NCI-H187 treated with DMSO at 0.1 percent for 48 hours (cell line): ENCODE measurements at places on chromosomes 1 and 21.

GRCh38 chr1:240413732-240414131, 198.2 kb downstream of the GREM2 start:
- no peak for DNase-seq

DNA sequence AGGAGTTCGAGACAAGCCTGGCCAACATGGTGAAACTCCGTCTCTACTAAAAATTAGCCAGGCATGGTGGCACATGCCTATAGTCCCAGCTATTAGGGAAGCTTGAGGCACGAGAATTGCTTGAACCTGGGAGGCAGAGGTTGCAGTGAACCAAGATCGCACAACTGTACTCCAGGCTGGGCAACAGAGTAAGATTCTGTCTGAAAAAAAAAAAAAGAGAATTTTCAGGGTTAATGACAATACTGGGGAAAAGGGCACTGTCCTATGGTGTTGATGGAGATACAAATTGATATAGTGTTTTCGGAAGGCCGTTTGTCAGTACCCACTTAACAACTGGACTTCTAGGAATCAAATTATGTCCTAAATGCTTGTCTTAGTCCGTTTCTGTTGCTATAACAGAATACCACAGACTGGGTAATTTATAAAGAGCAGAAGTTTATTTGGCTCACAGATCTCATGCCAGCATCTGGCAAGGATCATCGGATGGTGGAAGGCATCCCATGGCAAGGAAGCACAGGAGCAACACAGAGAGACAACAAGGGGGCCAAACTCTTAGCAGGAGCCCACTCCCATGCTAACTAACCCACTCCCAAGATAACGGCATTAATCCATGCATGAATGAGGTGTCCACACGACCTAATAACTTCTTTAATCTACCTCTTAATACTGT, 41.3 kb downstream of the ZBTB8A start:
- DNase-seq = no peak

GRCh38 chr1:53733447-53733931, 5.5 kb downstream of the GLIS1 start:
- DNase-seq = no peak

- no peak for DNase-seq
Observed at GRCh38 chr1:210301615-210302000, 27.1 kb upstream of the HHAT start.

DNA sequence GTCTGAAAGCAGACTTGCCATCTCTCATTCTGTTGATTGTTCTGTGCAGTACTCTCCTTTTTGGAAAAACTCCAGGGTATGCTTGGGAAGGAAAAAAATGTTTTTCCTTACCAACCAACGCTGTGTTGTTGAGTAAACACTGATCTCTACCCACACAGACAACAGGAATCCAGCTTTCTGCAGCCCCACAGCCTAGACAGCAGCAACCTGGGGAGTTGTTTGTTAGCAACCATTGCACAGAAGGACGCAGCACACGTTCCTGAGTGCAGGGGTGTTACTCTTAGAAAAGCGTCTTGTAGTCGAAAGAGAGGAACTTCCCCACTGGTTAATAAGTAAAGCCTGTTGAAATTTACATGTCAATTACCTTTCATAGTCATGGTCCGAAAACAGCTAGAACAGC, 56.6 kb downstream of the SMYD2 start:
- DNase-seq = no peak

- DNase-seq = no peak
Observed at GRCh38 chr1:164320790-164321731, 237.9 kb upstream of the PBX1 start.

GRCh38 chr1:28886731-28887418, 27.5 kb upstream of the EPB41 start:
- DNase-seq = no peak

GRCh38 chr1:39089931-39090521, 63.9 kb downstream of the NDUFS5 start:
- DNase-seq = no peak

GRCh38 chr1:94579876-94580294, 38.3 kb upstream of the F3 start:
- no peak for DNase-seq

DNA sequence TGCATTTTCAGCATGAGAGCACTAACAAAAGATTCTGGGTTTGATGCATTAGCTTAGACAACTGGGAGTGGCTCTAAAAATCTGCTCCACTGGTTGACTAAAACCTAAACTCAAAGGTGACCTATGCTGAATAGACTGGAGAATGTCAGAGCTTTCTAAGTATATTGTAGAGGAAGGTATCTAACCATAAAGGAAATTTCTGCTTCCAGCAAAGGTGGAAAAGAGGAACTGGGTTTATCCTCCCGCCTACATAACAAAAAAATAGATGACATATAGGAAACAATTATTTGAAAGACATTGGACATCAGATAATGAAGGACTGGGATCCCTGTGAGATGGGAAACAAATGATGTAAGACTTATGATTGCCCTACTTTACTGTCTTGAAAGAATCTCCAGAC, 35.8 kb upstream of the CR2 start:
- no peak for DNase-seq

DNA sequence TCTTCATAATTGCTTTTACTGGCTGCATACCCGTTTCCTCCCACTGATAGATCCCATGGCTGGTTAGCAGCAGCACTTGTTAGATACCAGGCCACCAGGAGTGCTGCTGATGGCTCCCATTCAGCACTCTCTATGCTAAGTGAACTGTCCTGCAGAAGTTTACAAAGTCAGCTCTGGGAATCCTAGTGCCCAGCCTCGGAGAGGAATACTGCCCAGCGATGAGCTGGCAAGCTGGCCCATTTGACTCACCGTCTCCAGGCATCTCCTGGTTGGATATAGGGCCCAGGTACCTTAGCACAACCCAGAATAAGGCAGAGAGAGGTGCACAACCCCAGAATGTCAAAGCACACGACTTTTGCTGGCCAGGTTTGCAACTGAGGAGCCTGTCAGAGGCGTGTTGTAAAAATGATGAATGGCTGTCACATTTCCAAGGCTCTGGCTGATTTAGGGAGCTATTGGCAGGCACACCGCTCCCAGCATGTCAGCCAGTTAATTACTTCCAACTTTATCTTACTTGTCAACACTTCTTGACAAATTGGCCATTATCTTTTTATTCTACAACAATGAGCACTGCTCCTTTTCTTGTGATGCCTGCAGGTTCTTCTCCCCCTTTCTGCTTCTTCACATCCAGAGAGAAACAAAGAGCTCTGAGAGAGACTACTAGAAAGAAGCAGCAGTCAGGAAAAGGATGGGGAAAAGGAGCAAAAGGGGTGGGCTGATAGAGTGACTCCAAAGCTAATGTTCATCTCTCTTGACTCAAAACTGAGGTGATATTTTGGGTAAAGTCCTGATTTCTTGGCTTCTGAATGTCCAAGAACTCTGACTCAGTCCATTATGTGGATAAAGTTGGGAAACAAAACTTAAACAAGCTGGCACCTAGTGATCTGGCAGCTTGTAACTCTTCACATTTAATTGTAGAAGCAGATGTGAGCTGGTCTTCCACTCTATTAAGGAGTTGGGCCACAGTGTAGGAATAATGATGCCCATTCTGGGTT, 10.8 kb upstream of the ANGPTL7 start:
- no peak for DNase-seq

- no peak for DNase-seq
Observed at GRCh38 chr1:48249868-48250267, 27.4 kb downstream of the SLC5A9 start.

DNA sequence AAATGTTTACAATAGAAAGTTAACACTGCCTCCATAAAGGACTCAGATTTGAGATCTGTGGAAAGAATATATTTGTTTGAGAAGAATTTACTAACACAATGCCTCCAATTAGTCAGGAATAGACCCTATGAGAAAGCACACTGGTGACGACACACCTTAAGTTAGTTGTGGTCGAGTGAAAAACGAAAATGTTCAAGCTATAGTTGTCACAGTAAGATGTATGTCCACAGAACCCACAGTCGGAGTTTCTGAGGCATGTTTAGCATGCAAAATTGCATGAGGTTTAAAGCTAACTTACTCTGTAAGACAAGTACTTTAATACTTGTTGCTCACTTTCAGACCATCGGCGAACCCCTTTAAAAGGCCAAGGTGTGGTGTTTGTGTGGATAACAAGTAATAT, 69.9 kb upstream of the SIPA1L2 start:
- DNase-seq = no peak

DNA sequence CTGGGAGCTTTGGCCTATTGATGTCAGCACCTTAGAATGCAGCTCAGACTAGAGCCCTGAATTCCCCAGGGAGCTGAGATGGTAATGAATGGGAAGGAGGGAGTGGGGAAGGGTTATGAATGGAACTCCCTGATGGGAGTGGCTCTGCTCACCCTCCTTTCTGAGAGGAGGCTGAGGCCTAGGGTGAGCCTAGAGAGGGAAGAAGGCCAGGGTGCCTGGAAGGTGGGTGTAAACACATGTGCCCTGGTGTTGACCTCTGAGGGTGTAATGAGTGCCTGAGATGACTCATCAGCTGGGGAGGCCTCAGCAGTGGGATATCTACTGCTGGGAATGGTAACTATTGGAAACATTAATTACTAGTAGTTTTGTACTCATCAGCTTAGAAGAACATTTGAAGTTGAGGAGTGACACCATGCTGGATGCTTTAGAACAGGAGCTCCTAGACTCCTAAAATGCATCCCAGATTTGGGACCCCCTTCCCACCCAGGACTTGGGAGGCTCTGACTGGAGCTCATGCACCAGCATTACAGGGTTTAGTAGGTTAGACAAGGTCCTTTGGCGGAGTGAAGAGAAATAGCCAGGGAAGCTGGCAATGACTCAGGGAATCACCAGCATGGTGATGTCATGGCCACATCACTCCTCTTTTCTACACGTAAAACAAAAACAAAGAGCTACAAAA, 16.0 kb upstream of the PIGV start:
- no peak for DNase-seq

DNA sequence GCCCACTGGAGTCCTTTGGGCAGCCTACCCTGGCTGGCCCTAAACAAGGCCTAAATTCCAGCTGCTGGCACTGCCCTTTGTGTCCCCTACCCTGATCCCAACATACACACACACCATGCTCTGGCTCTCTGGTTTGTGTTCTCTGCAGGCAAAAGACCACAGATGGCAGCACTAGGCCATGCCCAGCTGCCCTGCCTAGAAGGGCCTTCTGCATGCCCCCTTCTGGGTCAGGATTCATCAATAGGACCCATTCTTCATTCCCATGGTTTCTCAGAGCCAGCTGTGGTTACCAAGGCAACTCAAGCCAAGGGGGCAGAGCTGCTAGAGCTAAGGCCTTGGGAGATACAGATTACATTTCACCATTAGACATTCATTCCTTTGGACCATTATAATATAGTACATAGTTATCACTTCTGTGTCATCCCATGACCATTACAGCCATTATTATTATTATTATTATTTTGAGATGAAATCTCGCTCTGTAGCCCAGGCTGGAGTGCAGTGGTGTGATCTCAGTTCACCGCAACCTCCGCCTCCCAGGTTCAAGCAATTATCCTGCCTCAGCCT, 17.5 kb downstream of the ASAP3 start:
- DNase-seq = no peak

DNA sequence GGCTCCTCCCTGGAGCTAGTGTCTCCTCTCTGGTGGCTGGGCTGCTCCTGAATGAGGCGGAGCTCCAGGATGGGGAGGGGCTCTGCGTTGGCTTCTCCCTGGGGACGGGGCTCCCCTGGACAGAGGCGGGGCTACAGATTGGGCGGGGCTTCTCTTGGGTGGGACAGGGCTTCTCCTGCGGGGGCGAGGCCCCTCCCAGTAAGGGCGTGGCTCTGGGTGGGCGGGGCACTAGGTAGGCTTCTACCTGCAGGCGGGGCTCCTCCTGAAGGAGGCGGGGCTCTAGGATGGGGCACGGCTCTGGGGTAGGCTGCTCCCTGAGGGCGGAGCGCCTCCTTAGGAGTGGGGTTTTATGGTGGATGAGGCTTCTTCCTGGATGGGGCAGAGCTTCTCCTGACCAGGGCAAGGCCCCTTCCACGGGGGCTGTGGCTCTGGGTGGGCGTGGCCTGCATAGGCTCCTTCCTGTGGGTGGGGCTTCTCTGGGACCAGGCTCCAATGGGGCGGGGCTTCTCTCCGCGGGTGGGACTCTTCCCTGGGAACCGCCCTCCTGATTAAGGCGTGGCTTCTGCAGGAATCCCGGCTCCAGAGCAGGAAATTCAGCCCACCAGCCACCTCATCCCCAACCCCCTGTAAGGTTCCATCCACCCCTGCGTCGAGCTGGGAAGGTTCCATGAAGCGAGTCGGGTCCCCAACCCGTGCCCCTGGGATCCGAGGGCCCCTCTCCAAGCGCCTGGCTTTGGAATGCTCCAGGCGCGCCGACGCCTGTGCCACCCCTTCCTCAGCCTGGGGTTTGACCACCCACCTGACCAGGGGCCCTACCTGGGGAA, 22.7 kb upstream of the ARF1 start:
- DNase-seq = peak; percentile 36

DNA sequence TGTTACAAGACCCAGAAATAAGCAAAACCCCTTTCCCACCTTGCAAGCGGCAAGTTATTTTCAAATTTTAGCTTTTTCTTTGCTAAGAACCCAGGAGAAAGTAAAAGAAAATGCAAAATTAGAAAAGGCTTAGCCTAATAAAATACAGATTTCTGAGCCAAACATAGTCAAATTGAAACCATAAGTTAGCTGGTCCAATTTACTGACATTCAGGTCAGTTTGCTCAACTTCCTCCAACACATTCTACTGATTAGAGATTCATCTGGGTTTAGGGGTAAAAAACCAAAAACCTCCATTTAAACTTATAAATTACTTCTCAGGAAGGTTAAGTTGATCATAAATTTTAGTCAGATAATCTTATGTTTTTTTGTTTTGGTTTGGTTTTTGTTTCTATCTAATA, 701.8 kb upstream of the CXADR start:
- no peak for DNase-seq
